AG08396 (cell line): ENCODE measurements at places on chromosomes 12 and 14.
A peak's percentile ranks its signal among the peaks of the same experiment; 100 is the strongest.

DNA sequence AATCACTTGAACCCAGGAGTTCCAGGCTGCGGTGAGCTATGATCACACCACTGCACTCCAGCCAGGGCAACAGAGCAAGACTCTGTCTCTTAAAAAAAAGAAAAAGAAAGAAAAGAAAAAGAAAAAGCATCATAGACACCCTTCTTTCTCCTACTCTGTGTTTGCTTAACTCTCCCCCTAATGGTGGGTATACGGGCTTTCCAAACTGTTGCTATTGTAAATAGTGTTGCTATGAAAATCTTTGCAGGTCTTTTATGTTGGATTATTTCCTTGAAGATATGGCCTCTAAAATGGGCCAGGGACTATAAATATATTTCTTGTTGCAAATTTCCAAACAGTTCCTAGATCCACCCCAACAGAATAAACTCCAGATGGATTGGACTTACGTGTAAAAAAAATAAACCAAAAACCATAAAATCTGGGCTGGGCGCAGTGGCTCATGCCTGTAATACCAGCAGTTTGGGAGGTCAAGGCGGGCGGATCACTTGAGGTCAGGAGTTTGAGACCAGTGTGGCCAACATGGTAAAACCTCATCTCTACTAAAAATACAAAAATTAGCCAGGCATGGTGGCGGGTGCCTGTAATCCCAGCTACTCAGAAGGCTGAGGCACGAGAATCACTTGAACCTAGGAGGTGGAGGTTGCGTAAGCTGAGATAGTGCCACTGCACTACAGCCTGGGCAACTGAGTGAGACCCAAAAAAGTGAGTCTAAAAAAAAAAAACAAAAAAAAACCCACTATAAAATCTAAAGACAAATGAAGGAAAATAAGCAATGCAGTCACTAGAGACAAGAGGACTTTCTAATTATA is 25.9 kb downstream of the NFKBIA start:
- no peak for DNase-seq

DNA sequence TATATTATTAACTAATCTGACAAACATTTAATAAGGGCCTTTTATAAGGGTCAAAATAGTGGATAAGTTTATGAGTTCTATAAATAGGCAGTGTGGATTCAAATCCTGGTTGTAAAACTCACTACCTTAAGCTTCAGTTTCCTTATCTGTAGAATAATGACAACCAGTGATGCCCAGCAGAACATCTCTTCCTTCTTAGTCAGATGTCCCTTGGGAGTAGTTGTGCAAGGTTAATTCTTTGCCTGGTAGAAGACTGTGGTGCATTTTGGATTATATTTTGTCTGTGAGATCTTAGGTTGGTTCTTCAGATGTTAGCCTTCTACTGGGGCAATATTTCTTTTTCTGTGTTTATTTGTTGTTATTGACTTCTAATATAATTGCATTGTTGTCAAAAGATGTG is 59.5 kb downstream of the ARID2 start:
- DNase-seq = no peak

- DNase-seq = no peak
These were observed 98.9 kb upstream of the PLEKHA5 start for GRCh38 chr12:19030603-19031002.

- DNase-seq = peak; percentile 83
These were observed at the start of gene AKAP5 for GRCh38 chr14:64465191-64465822. Gene AKAP5 (plus strand): TSS chr14:64465499. CDS start chr14:64468395, 2,896 bp downstream.

GRCh38 chr12:121001060-121001459 is 15.2 kb downstream of the C12orf43 start:
- no peak for DNase-seq

- DNase-seq = no peak
These were observed 5.8 kb downstream of the IGF1 start for GRCh38 chr12:102474438-102475064.

DNA sequence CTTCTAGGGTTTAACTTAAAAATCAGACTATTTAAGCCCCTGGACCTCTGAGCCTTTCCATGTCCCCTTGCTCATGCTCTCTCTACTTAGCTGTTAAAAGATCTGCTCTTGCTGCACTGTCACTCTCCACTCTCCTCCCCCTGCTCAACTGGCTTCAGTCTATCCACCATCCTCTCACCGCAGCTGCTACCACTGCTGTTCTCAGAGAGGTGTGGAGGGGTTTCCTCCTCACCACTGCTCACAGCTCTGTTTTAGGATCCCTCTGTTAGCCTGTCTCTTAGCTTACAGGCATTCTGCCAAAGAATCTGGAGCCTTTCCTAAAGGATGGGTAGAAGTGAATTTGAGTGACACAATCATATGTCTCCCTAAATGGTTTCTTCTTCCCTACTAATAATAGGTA is 43.7 kb upstream of the ATP2B1 start:
- DNase-seq = no peak

DNA sequence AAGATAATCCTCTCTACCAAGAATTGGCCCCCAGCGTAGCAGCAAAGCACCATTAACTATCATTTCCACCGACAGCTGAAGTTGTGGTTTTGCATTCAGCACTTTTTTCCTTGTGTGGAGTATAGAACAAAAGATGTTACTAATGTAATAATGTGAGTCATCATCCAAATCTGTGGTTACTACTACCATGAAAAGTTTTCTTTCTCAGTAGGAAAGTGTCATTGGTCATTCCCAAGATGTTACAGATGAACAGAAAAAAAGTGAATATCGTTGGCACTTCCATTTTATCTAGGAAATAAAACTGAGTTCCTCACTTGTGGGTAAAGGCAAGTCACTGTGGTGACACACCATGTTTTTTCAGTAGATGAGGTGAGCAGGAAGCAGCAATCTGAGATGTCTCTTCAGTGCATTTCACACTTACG is 30.3 kb upstream of the IFNG start:
- no peak for DNase-seq
